ENCODE measurements at places on chromosomes 2 and 18.

DNA sequence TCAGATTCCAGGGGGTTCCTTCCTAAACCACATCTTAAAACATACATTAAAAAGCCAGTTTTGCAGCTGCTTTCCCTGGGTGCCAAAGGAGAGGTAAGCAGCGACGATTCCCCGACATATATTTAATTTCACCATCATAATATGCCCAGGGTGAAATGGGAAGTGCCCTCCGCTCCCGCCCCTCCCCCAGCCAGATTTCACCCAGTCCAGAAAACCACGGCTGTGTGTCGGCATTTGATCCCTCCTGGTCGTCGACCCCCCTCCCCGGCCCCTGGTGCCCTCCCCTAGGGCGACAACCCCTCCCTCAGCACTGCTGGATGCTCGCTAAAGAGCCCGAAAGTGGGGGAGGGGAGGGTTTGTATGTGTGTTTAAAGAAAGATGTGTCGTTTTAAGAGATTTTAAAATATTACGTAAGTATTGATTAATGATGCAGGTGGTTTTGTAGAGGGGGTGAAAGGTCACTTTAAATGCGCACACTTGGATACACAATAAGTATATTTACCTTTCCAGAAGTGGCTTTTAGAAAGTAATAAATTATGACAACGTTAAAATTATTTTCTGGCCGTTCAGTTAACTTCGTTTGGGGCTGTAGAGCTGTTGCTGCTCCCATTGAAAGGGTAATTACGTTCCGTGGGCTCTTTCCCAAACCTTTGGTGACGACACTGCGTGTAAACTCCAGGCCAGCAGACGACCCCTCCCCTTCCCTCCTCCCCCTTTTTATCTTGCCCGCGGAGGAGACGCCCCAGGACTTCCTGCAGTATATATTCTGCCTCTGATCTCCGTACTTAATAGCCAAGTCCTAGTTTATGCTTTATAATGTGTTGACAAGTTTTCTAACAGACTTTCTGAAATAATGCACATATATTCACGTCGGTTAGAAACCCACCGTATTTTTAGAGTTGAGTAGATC is 3.4 kb upstream of the BCL11A start:
- peak; percentile 97 for DNase-seq

DNA sequence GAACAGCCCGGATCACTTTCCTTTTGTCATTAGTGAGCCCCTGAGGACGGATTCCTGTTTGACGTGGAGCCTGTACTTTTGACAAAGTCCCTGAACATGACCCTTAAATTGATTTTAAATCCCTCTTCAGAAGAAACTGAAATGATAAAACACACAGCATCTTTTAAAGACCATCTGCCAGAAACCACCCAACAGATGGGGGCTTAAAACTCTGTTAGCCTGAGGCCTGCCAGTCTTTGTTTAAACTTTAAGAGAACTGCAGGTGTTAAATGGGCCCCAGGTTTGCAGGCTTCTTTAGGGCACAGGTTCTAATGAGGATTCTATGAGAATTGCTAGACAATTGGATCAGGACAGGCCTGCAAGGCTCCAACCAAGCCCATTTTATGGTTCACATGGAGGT is 177.9 kb downstream of the ALK start:
- no peak for DNase-seq

DNA sequence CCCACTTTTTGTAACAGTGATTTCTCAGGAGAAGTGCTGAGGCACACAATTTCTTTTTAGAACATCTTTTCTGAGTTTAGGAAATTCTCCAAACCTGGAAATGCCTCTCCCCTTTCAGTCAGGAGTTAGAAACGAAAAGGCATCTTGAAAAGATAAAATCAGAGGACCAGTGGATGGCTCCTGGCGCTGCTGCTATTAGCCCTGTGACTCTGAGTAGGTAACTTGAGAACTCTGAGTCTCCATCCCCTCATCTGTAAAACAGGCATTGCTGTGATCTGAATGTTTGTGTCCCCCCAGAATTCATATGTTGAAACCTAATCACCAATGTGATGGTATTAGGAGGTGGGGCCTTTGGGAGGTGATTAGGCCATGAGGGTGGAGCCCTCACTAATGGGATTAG is 50.2 kb downstream of the EHD3 start:
- no peak for DNase-seq

DNA sequence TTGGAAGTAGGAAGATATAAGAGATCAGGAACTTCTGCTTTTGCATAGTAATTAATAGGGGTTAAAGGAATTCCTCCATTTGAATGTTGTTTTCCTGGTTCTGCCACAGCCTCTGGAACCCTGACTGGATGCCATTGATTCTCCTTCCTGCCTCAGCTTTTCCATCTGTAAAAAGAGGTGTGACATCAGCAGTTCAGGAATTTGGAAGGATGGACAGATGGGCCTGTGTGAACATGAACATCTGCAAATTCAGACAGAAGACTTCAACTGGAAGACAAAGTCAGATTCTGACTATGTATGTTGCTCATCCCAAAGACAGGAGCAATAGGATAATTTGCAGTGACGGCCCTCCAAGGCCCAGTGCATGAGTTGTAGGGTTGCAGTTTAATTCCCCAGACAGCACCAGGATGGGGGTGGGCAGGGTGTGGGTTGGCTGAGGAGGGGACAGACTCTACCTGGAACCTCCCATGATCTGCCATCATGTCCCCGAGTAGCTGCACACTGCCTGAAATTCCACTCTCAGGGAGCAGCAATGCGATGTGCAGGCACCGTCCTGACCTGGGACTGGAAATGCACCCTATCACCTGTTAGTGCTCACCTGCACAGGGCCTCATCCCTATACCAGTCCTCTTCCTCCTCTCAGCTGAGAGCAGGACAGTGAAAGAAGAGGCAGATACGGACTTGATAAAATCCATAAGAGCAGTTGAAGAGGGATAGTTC is 98.9 kb upstream of the EPAS1 start:
- no peak for DNase-seq

DNA sequence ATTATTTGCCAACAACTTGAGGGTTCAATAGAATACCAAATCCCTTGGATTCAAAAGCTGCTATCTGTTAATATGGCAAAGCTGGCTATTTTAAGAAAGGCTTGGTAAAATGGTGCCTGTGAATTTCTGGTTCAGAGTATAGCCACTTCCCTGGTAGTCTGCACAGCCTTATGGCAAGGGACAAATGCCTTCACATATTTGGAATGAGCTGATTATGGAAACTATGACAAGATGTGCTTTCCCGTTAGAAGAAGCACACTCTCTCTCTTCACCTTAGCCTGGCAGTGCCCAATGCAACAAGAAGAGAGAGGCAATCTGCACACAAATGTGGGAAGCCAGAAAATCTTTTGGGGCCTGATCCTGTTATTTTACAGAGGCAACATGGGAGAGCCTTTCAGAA is 47.5 kb upstream of the MAP3K20 start:
- no peak for DNase-seq

- DNase-seq = no peak
Measured at GRCh38 chr18:2903006-2903405, 56.2 kb downstream of the EMILIN2 start.

- DNase-seq = no peak
Measured at GRCh38 chr18:10141559-10141958, 227.7 kb downstream of the VAPA start.

DNA sequence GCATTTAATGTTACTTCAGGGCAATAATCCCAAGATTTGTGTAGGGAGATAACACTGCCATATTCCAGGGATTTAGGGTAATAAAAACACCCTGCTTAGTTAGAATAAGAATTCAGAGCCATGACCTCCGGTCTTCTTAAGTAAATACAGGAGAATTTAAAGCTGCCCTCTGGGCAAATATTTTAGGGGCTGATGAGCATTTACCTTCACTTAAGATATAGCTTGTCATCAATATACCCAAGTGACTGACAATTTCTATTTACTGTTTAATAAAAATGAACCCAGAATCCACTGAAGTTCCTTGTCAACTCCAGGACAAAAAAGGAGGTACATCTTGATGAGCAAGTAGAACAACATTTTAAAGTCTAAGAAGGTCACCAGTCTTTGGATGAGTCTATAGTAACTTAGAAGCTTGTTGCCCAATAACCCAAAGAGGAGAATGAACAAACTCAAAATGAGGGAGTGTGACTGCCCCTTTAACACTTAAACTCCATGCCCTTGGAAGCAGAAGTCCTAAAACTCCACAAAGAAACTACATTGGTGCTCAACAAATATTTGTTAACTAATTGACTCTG is 24.3 kb upstream of the IKZF2 start:
- no peak for DNase-seq

GRCh38 chr2:228103379-228103778 is 78.1 kb downstream of the SPHKAP start:
- DNase-seq = no peak

DNA sequence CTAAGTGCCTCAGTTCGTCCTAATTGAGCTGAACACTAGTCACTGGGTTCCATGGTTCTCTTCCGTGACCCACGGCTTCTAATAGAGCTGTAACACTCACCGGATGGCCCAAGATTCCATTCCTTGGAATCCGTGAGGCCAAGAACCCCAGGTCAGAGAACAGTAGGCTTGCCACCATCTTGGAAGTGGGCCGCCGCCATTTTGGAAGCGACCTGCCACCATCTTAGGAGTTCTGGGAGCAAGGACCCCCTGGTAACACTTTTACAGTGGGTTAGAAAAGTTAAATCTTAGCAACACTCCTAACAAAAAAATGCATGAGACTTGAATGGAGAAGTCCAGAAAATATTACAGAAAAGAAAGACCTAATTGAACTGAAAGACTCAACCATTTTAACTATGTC is 84.5 kb downstream of the TMEM18 start:
- no peak for DNase-seq

GRCh38 chr2:48043746-48044145 is 137.4 kb upstream of the FBXO11 start:
- DNase-seq = no peak

- no peak for DNase-seq
Measured at GRCh38 chr2:6392966-6393365, 472.7 kb downstream of the CMPK2 start.

DNA sequence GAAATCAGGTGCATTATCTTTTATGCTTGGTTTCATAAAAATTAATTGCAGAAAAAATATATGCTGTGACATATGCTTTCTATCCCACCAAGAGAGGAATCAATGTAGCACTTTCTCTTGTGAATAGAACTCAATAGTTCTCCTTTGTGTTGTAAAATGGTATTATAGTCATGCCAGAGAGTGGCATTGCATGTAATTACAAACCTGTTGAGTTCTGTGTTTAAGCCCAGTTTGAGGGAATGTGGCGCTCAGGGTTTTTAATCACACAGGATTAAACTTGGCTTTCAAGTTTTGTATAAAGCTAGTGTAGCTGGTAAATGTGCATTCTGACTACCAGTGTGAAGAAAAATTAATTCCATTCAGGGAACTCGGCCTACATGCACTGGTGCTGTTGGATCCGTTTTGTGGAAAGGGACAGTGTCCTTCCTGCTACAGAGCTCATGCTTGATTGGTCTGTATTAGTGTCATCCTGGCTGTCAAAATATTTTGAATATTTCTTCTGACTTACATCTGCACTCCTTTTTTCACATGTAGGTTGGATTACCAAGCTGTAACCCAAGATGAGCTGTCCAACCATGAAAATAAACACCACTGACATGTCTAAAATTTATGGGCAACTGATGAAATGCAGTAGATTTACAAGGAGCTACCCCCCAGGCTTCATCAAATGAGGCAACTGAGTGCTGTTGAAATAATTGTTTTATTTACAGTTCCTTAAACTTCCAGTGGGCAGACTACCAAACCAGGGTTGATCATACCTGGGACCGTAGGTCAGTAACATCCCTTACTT is 80.3 kb downstream of the SLC4A3 start:
- no peak for DNase-seq

DNA sequence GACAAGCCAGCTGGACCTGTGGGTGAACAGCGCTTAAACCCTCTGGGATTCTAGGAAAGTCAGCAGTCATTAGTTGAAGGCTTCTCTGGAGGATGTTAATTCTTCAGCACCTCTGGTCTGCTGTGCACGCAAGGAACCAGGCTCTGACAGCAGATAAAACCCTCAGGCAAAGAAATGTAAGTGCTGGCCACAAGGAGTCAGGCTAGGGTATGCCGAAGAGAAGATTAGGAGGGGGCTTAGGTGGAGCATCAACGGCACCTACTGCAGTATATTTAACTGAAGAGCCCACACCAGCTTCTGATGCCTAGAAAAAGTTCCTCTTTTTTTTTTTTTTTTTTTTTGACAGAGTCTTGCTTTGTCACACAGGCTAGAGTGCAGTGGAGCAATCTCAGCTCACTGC is 304.2 kb upstream of the MC4R start:
- DNase-seq = no peak

- no peak for DNase-seq
Measured at GRCh38 chr2:205372141-205372540, 310.2 kb upstream of the NRP2 start.

DNA sequence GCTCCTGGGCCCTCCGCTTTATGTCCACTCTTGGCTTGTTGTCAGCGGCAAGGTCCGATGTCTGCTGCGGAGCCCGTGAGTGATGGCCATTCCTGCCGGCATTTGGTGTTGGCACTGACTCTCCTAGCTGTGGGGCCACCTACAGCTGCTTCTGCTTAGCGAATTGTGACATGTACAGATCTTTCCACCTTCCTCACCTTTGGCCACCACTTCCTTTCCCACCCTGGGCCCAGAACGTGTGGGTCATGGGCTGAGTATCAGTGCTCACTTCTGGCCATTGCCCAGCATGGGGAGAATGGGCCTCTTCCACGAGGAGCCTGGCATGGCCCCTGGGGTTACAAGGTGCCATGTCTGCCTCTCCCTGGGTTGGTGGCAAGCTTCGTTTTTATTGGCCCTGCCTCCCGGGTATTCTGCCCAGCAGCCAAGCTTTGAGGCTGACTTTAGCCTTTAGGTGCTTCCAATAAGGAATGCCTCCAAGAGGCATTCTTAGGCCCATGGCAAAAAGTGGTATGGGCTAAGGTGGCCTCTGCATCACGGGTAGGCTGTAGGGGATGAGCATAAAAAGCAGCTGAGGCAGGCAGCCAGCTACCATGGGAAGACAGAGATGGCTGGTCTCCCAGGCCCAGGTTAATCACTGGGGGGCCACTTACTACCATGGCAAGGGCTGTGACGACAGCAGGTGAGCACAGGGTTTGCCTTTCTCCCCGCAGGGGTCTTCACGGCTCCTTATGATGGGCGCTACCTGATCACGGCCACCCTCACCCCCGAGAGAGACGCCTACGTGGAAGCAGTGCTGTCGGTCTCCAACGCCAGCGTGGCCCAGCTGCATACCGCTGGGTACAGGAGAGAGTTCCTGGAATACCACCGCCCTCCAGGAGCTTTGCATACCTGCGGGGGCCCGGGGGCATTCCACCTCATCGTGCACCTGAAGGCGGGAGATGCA is 65.8 kb downstream of the EMILIN2 start:
- DNase-seq = no peak

- DNase-seq = no peak
Measured at GRCh38 chr2:63926815-63927214, 85.1 kb downstream of the UGP2 start.

DNA sequence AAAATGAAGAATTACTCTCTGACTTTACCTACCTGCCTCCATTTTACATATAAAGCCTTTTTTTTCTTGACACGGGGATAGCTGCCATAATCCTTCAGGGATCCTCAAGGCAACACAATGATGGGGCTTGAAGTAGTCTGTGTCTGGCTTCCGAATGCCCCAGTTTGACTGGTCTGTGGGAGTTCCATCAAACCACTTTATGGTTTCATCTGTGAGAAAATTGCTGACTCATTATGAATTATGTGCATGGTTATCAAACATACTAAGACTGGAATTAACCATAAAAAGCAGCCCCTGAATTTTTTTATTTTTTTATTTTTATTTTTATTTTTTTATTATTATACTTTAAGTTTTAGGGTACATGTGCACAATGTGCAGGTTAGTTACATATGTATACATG is 117.5 kb downstream of the PLA2R1 start:
- DNase-seq = no peak
